ENCODE measurements at places on chromosomes 3 and 15.

DNA sequence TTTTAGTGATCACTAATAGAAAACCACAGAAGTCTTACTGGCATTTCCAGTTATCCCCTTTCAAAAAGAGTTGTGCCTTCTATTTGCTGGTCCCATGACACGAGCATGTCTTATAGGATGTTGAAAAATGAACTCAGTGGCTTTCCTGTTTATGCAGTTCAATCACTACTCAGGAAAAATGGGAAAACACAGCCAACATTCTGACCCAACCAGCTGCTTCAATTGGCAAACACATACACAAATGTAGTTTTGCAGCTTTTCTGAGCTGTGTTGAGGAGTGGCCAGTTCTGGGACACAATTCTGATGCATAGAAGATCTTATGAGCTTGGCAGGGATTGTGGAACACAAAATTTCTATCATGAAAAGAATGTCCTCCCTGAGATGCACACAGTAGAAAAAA lies 40.3 kb downstream of the FSTL1 start:
- DNase-seq = no peak

- no peak for DNase-seq
Observed at GRCh38 chr15:92624401-92624991, 31.1 kb downstream of the FAM174B start.

DNA sequence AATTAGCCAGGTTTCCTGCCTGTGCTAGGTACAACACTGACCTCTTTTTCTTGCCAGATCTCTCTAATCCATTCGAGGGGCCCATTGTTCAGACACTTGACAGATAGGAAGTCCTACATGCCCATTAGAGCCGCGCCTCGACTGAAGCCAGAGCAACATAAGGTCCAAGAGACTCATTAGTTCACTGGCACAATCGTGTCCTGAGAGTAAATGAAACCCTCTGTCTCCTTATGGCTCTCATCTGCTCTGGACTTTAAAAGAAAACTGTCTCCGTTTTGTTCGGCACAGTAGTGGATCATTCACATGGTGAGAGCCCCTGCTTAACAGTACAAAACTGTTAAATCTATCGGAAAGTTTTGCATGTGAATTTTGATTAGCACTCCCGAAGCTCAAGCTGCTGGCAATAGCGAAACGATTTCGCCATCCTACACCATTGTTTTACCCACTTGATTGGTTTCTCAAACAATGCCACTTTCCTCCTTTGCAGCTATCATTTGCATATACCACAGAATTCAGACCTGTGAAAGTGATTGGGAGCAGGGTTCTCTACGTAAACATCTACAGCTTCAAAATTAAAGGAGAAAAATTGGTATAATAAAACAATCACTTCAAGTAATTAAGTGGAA lies 19.0 kb upstream of the C15orf61 start:
- no peak for DNase-seq

GRCh38 chr15:49644364-49644794 lies 23.5 kb downstream of the DTWD1 start:
- DNase-seq = no peak

GRCh38 chr3:16441371-16441875 lies 72.1 kb downstream of the RFTN1 start:
- DNase-seq = no peak

DNA sequence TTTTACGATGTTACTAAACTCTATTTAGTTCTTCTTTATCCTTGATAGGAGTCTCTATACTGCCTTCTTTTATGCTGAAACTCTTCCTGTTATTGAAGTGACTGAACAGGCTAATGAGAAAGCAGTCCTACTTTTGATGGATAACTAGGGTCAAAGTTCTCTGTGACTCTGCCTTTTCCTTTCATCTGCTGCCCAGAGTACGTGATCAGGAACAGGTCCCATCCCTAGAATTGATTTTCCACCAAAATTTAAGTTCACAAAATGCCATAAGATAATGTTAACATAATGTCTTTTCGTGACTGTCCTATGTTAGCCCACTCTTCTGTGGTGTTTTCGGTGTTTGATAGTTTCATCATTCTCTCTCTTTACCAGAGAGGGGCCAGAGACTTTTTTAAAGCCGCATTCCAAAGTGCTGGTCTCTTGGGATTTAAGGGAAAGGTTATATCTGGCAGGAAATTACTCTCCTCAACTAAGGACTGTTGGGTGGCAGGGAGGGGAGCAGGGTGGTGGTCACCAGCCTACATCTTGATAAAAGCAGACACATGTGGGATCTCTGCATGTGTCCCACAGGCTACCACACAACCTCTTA lies 50.3 kb upstream of the PLXND1 start:
- no peak for DNase-seq

- DNase-seq = no peak
Observed at GRCh38 chr3:15623535-15624440, 22.2 kb downstream of the BTD start.
